ENCODE measurements at places on chromosomes 13 and 19. TPM values are rescaled to one million over a fixed set of nuclear protein-coding genes. Genes with fewer than 3 reads are reported as not detected.

The CDC42EP5 gene
- 5.2 TPM for total RNA-seq

The AZU1 gene
- total RNA-seq, result not detected

The UBE2L5 gene
- total RNA-seq, result under 0.01 TPM

The PRTN3 gene
- total RNA-seq, result not detected

The RPS28 gene
- total RNA-seq, result 276 TPM
